DMS 273 treated with DMSO at 0.1 percent for 48 hours (cell line): ENCODE measurements at places on chromosomes 3 and 15.

DNA sequence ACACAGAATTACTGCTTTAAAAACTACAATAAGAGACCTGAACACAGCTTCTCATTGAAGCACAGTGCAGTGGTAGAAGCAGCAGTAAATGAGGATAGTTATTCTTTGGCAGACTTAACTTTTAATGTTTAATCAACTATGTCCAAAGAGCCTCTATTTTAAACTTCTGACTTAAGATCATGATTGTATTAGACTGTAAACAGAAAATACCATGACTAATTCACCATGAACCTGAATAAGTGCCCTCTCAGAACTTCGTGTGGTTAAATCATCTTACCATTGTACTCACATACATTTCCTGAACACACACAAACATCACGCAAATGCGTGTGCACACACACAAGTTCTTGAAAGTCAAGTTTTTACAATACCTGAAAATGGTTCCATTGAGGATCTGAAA, 13.9 kb downstream of the CEP152 start:
- DNase-seq, result no peak

DNA sequence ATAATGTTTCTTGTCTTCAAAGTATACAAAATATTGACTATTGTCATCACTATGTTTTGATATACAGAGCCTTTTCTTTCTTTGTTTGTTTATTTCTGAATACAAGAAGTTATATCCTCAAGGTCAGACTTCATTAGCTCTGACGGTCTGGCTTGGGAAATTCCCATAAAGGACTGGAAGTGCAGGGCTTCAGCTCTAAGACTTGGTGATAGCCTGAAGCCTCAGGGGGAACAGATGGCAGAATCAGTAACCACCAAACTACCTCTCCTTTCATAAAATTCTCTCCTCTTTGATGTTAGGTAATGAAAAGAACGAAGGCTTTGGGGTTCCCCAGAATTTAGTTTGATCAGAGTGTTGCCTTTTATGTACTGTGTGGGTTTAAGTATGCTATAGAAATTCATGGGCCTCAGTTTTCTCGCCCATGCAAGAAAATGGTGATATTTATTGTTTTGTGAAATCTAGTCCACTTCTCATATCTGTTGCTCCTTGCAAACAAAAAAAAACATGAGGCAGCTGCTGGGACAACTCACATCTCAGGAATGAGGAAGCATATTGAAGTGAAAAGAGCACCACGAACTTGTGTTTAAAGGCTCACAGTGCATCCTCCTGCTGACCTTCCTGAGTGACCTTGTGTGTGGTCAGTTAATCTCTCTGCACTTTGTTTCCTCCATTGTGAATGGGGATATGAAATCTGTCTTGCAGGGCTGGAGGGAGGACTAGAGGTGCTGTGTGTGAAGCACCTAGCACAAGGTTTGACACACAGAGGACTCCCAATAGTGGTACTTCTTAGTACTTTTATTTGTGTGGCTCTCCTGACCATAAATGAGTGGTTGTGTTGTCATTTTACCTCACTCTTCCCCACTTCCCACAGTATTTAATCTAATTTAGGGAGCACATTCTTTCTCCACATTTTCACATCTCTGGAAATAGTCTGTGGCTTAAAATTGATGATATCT, 569.8 kb upstream of the IL12A start:
- DNase-seq, result no peak

DNA sequence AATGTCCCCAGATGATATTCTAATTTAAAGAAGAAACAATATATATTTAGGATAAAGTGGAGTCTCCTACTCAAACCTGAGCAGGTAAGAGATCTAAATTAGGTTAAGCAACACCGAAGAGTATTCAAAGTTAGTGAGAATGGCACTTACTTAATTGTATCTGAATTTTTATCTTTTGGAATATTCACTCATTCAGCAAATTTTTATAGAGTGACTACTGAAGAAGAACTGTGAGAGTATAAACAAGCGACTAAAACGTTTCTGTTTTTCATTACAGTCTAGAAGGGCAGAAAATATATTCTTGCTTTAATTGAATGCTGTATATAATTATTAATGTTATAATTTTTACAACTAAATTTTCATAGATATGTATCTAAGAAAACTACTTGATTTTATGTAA, 567.7 kb upstream of the TBL1XR1 start:
- no peak for DNase-seq

DNA sequence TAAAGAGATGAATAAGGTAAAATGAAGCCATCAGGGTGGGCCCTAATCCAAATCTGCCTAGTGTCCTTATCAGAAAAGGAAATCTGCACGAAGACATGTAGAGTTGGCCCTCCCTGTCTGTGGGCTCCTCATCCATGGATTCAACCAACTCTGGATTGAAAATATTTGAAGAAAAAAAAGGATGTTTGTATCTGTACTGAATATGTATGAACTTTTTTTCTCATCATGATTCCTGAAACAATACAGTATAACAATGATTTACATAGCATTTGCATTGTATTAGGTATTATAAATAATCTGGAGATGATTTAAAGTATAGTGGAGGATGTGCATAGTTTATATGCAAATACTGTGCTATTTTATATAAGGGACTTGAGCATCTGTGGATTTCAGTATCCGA, 59.0 kb upstream of the SMAD6 start:
- DNase-seq, result no peak

DNA sequence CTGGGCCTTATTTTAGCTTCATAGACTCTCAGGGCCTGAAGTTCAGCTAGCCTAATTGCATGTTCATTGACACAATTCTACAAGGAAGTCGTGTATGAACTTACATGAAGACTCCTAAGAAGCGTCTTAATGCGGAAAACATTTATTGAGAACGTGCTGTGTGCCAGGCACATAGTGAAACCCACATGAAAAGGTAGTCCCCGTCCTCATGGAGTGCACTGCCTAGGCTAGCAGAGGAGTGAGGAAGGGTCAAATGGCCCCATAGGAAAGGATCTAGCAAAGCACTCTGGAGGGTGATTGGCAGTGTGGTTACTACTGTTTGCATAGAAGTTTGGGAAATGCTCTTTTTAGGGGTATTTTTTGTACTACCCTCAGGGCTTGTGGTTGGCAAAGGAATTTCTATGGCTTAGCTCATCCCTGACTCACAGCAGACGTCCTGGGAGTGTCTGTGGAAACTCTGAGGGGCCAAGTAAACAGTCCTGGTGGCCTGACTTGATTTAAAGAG, 854 bp upstream of the NPTN start:
- no peak for DNase-seq

GRCh38 chr15:80721476-80721875, 26.4 kb downstream of the ABHD17C start:
- DNase-seq, result no peak

DNA sequence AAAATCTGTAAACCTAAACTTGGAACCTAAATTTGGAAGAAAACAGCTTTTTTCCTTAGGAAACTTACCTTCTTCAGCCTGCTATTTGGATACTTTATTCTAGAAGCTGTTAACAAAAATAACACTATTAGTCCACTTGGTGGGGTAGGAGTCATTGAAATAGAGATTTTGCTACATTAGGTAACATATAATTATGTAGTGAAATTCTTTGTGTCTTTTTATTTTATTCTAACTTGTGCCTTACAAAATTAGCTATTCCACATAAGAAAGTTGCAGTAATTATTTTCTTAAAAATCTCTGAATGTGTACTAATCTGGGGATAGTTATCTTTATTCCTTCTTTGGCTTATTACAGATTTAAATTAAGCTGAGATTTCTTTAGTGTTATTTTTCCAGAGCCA, 360.4 kb upstream of the ROBO2 start:
- no peak for DNase-seq
